Liver (tissue), 10 donors: ENCODE measurements at places on chromosomes 12 and 14.

GRCh38 chr12:124097701-124098100 lies 124.7 kb downstream of the ZNF664 start:
- no peak for DNase-seq

DNA sequence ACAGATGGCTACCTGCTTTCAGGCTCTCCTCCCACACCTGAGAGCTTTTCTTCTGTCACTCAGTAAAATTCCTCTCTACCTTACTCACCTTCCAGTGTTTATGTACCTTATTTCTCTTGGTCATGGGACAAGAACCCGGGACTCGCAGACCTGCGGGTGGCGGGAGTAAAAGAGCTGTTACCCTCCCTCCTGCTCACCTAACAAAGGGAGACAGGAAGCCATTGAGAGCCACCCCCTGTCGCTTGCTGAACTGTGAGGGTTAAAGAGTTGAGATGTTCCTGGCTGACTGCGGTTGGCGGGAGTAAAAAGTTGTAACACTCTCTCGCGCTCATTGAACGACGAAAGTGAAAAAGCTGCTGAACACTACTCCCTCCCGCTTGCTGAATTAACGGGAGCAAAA lies 1935.1 kb upstream of the FLRT2 start:
- DNase-seq: no peak

- DNase-seq: no peak
Observed at GRCh38 chr14:50333014-50333509, 20.9 kb downstream of the DMAC2L start.

DNA sequence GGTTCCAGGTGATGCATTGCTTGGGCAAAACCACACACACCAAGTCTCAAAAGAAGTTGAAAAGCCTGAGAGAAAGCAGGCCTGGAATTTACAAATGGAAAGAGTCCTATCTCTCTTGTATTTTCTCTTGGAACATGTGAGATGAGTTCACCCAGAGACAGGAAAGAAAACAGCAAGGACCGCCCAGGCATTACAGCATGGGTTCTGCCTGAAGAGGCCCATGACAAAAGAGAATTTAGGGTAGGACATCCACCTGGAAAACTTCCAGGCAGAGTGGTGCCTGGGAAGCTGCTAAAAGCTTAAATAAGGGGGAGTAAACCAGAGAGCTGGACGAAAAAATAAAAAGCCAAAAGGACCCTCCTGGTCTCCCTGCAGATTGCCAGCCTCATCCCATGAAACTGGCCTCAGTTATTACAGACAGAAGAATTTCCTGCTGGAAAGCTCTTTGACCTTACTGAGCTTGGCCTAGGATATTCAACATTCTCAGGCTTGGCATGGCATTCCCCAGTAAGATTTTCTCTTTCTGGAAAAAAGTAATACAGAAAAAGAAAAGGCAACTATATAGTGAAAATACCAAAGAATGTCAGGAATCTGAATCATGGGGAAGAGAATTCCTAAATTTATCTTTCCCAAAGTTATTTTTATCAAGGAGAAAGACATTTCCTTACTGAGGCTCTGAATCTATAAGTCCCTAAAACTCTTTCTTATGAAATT lies 121.3 kb upstream of the NUDT4 start:
- DNase-seq: no peak

DNA sequence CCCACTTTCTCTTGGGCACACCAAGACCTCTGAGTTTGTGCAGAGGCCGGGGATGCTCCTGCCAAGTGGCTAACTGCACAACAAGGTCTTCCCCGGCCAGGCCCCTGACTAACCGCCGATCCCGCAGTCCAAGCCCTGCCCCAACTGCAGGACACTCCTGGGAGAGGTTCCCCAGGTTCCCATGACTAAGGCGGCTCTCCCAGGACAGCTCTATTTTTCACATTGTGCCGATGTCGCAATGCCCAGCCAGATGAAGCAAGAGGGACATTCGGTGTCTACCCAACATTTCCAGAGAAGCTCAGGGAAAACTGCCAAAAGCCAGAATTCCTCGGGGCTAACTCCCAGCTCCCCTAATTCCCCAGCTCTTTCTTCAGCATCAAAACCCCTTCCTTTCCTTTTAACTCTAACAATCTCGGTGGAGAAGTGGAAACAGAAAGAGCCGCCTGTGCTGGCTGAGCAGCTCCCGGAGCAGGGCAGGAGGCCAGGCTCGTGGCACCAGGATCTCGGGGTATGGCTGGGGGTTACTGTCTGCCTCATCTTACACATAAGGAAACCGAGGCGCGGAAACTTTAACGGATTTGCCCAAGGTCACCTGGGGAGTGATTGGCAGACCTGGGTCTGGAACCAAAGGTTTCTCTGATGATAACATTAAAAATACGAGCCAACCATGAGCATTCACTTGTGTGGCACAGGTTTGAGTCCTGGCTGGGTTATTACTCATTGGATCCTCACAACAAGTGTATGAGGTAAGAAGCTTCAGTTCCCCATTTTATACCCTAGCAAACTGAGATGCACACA lies 318.2 kb downstream of the BCL11B start:
- peak; percentile 38 for DNase-seq
